ENCODE measurements at places on chromosomes 2 and 18.

DNA sequence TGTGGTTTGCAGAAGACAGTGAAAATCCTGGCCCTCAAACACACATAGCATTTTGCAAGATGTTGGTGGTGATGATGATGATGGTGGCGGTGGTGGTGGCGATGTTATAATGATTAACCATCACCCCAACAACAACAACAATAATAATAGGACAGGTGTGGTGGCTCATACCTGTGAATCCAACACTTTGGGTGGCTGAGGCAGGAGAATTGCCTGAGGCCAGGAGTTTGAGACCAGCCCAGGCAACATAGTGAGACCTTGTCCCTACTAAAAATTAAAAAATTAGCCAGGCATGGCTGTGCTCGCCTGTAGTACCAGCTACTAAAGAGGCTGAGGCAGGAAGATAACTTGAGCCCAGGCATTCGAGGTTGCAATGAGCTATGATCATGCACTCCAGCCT, 3.8 kb downstream of the VIT start:
- DNase-seq = no peak

DNA sequence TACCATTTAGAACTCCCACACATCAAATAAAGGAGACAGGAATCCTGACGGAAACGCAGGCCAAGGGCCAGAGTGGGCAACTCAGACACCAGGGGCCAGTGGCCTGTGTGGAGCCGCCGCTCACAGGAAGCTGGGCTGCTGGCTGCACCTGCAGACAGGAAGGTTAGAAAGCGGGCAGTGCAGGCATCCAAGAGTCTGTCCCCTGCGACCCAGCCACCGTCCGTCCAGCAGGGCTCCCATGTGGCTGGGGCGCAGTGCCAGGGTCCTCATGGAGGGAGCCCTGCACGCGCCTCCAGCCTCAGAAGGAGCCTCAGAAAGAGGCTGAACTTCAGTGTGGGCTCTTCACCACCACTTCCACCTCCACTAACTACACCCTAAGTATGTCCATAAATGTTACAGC, 2.5 kb upstream of the ANO7 start:
- DNase-seq = no peak

DNA sequence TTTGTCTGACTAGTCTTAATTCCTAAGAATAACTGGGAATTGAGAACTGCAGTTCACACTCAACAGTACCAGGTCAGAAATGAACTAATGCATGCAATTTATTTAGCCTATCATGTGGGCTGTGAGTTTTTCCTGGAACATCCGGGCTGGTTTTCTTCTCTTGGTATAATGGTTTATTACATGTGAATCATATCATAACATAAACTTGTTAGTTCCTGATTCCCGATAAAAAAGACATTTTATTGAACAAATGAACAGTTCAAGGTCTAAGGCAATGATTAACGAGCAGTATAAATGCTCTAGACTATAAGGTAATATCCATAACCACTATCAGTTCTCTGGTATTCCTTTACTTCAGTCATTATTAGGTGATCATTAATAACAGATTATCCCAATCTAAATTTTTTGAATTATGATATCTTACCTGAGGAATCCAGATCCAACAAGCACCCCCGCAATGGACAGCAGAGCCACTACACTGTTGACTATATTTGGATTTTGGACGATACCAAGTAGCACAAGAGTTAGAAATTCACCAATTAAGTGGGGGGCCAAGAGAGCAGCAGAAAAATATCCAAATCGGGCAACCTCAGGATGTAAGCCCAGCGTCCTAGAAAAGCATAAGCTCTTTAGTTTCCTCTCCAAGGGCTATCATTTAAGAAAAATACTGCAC, 19.0 kb downstream of the ABCG5 start:
- no peak for DNase-seq

DNA sequence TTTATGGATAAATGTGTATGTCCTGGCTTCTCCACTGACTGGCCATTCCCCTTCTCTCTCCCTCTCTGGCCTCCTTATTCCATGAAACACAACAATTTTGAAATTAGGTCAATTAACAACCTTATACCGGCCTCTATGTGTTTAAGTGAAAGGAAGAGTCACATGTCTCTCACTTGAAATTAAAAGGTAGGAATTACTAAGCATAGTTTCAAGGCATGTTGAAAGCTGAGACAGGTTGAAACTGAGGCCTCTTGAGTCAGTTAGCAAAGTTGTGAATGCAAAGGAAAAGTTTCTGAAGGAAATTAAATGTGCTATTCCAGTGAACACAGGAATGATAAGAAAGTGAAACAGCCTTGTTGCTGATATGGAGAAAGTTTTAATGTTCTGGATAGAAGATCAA, 69.7 kb downstream of the ADAM23 start:
- DNase-seq = no peak

DNA sequence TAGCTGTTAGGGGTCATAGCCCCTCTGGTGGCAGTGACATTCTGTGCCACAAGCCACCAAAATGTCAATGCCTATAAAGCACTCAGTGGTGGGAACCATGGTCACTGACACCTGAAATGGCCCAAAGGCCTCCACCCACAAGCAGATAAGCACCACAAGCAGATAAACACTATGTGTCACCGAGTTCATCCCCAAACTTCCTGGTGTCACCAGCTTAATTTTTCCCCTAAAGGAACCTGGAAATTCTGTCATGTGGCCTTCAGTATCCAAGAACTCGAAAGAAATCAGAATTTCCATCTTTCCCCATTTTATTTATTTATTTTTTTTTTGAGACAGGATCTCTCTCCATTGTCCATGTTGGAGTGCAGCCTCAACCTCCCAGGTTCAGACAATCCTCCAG, 3.6 kb upstream of the TPRKB start:
- no peak for DNase-seq

DNA sequence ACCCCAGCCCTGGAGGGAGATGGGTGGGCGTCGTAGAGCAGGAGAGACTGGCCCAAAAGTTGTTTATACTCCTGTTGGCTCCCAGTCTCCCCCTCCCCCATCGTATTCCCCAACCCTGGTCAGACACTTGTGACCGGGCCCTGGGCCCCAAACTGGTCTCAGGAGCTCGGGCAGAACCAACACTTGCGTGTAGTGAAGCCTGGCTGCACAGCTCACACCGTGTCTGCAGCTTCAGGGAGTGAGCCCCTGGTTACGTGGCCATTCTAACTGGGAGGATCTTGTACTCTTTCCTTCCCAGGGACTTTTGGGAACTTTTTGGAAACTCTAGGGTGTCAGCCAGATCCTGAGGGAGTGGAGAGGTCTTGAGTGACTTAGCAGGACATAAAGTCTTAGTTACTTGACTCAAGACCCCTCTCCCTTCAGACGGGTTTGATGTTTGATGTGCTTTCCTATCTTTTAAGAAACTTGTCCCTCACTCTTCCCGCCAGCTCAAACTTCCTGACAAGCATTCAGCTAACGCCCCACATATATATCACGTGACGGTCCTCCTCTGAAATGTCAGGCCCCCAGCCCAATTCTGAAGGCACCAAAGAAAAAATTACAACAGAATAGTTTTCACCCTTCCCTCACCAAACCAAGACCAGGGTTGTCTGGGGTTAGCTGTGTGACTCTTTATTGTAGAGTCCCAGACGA, 2.3 kb downstream of the PKDCC start:
- no peak for DNase-seq

DNA sequence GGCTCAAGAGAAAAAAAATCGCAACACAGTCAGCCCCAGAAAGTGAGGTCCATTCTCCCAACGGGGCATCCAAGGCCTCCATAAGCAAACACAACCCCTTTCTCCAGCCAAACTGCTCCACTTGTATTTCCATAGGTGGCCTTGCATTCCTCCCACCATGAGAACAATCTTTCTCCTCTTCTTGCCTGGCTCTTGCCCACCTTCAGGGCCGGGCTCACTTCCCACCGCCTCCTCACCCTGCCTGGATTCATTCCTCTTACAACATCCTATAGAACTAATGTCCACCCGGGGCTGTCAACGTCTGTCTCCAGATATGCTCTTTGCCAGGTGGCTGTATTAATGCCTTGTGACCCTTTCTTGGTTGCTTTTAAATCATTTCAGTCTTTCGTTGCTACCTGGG, 124.5 kb downstream of the SMAD7 start:
- no peak for DNase-seq

DNA sequence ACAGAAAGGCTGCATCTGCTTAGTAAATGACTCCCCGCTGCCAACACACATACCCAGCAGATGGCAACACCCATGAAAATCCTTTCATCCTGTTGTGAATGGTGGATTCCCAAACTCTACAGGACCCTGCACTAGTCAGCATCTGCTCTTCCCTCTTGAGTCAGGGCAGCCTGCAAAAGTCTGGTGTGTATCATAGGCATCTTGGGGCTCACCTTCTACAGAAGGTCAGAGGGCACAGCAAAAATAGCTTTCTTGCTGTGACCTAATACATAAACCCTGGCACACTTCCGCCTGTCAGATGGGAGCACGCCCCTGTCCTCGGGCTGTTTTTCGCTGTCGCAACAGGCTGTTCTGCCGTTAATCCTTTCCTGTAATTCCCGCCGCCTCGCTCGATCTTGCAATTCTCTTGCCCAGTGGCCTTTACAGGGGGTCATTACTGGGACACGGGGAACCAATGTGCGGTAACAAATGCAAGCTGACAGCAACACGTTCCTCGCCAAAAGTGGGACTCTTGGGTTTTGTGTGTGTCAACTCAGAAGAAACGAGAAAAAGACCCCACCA, 19.9 kb upstream of the SCYGR1 start:
- no peak for DNase-seq

DNA sequence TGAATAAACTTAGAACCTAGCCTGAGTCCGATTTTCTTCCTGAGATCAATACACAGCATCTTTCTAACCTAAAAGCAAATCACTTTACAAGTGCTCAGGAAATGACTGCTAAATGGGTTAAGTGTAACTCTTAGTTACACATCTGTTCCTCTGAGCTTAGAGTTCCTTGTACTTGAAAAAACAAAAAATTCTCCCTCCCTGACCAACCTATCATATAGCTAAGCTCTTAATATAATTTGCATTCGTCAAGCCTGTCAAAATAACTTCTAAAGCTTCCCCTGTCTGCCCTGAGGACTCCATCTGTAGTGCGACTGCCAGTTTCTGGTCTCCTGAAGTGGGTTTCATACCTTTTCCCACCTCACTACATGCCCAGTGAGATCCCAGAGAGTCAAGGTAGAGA, 190.4 kb downstream of the NCK2 start:
- DNase-seq = no peak

DNA sequence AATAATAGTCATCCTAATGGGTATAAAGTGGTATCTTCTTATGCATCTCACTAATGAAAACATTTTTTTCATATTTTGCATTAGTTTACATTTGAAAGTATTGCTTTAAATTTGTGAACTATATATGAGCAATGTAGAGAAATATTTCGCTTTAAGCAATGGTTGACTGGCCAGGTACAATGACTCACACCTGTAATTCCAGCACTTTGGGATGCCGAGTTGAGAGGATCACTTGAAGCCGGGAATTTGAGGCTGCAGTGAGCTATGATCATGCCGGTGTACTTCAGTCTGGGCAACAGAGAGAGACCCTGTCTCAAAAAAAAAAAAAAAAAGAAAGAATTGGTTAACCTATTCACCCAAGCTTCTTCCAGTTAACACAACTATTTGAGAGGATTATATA, 15.1 kb downstream of the ZCCHC2 start:
- DNase-seq = no peak

GRCh38 chr2:66437691-66438497, 3.0 kb downstream of the MEIS1 start:
- peak; percentile 55 for DNase-seq

GRCh38 chr18:9827793-9828505, 57.8 kb upstream of the TXNDC2 start:
- DNase-seq = peak; percentile 99

DNA sequence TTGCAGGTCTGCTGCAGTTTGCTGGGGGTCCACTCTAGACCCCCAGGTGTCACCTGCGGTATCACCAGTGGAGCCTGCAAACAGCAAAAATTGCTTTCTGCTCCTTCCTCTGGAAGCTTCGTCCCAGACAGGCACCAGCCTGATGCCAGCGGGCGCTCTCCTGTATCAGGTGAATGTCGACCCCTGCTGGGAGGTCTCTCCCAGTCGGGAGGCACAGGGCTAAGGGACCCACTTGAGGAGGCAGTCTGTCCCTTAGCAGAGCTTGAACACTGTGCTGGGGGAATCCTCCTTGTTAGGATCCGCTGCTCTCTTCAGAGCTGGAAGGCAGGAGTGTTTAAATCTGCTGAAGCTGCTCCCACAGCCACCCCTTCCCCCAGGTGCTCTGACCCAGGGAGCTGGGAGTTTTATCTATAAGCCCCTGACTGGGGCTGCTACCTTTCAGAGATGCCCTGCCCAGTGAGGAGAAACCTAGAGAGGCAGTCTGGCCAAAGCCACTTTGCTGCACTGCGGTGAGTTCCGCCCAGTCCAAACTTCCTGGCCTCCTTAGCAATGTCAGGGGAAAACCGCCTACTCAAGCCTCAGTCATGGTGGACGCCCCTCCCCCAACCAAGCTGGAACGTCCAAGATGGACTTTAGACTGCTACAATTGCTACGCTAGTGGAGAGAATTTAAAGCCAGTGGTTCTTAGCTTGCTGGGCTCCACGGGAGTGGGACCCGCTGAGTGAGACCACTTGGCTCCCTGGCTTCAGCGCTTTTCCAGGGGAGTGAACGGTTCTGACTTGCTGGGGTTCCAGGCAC, 652.5 kb downstream of the KCNJ3 start:
- DNase-seq = no peak

DNA sequence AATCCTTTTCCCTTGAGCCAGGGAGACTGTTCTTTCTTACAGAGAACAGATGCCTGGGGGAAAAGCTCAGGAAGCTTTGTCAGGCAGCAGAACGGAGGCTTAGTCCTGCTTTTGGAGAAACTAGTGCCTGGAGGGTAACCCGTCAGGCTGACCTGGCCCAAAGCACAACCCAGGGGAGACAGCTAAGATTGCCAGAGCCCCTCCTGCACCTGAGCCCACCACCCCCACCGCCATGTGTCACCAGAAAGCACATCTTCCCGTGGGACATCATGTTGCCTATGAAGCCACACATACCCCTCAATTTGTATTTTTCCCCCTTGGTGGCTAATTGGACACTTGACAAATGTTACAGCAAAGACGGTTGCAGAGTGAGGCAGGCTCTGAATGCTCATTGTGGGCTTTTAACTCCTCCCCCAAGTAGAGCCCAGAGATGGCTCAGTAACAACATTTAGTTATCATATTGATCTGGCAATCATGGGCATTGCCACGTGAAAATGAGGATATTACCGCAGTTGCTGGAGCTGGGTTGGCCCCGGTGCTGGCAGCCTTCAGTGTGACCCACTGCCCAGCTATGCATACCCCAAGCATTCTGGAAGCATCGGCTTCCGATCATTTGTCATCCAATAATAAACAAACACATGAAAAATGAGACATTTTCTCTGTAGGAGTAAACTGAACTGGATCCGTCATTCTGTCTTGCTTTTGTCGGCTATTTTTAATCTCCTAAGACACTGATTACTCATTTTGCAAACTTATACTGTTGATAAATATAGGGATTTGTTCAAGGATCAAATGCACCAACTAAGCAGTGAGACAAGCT, 229.5 kb downstream of the ATAD2B start:
- DNase-seq = peak; percentile 11

Measured in fibroblast of skin of back (primary cell).